ENCODE measurements at places on chromosomes 4 and X.

GRCh38 chr4:69995526-69996016 is at the start of gene STATH:
Gene STATH, plus strand, starts transcription at chr4:69995966. Its CDS starts 2,472 bp downstream, at chr4:69998438.
- no peak for DNase-seq

GRCh38 chr4:21709031-21709430 is 239.5 kb downstream of the KCNIP4 start:
- no peak for DNase-seq

DNA sequence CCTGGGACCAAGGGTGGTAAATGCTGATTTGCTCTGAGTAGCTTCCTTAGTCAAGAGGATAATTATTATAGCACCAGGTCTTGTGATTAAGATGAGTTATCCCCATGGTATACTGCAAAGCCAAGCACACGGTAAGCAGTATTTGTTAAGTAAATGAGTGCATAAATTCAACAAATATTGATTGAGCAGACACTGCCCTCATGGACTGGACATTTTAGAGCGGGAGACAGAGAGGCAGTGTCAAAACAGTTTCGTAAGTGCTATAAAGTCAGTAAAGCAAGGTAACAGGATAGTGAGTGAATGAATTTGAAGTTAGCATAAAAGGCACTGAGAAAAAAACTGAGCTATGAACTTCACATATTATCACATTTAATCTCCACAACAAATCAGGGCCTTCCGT is 13.9 kb downstream of the PHF8 start:
- no peak for DNase-seq

DNA sequence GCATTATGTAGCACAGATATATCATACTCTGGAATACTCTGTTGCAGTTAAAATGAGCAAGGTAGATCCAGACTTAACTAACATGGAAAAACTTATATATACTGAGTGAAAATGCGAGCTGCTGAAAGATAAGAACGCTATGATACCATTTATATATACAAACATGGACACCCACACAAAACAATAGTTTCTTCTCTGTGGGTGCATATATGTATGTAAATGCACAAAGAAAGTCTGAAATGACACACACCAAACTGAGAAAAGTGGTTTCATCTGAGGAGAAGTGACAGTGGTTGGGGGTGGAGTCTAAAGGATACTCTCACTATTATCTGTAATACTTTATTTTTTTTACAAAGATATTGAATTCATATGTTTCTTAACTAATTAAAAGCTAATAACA is 12.2 kb upstream of the FGF2 start:
- DNase-seq, result no peak

- DNase-seq, result no peak
Measured at GRCh38 chrX:18490806-18491555, 65.6 kb downstream of the CDKL5 start.

GRCh38 chr4:105990933-105991332 is 95.7 kb downstream of the NPNT start:
- peak; percentile 89 for DNase-seq

DNA sequence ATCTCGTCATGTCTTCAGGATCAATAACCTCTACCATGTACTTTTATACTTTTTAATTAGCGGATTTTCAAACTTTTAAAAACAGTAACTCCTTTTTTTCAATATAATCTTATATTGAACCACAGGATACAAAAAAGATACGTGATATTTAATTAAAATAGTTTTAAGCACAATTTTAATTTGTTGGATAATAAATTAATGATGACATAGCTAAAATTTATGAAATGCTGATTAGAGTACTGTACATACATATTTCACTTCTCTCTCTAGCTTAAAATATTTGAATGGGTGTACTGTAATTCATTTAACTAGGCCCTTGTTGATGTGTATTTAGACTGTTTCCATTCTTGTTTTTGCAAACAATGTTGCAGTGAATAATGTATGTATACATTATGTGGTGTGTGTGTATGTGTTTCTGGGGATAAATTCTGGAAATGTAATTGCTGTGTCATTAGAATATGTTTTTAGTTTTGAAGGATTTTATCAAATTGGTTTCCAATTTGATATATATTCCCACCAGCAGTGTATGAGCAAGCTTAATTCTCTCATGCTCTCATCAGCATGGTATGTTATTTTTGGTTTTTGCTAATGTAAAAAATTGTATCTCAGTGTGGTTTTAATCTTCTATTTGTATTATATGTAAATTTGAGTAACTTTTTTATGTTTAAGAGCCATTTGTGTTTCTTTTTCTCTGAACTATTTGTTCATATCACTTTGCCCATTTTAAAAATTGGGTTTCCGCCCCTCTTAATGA is 66.4 kb downstream of the CDKL5 start:
- no peak for DNase-seq

DNA sequence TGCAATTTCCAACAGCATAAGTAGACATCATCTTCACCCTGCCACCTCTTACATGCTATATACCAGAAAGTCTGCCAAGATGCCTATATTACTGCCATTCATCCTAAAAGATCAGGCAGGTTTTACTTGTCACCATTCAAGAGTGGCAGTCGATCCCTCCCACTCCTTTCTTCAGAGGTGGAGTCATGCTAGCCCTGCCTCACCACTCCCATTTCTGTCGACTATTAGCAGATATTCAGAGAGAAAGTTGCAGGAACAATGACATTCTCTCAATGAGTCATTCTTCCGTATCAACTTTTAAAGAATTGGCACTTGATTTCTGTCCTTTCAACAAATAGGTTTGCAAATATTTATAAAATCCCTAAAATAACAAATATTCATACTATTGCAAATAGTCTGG is 1060.1 kb downstream of the ADGRL3 start:
- DNase-seq, result no peak

GRCh38 chrX:136196691-136197155 is 49.4 kb downstream of the FHL1 start:
- DNase-seq, result no peak

- no peak for DNase-seq
Measured at GRCh38 chr4:156173486-156173885, 219.8 kb upstream of the CTSO start.

DNA sequence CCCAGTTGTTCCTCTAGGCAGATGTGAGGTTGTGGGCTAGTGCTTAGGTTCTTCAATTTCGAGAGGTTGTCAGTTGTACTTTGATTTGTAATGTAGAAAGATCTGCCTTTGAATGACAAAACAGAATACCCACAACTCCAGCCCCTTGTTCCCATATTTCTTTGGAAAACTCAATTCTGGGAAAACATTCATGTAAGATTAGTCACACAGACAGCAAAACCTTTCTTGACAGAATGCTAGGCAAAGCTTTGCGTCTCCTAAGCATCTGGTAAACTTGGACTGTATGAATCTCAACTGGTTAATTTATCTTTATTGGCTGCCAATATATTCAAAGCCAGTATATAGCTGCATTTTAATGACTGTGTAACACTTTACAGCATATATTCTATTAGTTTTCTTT is 34.9 kb downstream of the NOCT start:
- DNase-seq, result no peak

- no peak for DNase-seq
Measured at GRCh38 chr4:185534511-185534865, 819 bp downstream of the PDLIM3 start.

DNA sequence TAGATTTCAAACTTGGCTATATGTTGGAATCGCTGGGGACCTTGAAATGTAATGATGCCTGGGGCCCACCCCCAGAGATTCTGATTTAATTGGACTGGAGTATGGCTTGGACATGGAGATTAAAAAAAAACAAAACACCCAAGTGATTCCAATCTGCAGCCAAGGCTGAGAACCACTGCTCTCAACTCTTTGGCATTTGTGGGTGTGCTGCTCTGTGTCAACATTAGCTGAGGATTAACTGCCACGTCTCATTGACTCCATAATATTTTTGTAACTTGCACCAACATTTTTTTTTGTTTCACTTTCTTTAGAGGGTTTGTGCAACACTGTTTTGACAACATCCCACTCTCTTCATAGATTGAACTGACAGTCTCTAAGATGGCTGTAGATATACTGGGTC is 41.1 kb upstream of the PDK3 start:
- DNase-seq, result no peak

GRCh38 chrX:70033348-70034051 is 16.2 kb downstream of the AWAT2 start:
- DNase-seq, result no peak

DNA sequence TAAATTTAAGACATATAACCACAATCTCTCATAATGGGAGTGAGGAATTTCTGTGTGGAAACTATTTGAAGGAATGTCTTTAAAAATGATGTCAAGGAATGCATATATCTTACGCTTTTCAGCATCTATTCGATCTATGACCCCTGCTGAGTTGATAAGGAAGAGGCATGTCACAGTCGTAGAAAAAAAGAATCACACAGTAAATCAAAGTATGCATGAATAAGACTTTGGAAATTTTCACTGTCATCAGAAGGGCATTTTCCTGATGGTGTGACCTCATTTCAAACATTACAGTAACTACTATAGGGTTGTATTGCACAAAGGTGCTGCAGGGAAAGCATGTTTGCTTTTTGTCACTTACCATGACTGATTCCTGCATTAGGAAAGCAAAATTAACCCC is 41.5 kb downstream of the REELD1 start:
- DNase-seq, result no peak

- no peak for DNase-seq
Measured at GRCh38 chr4:142353149-142353738, 492.9 kb downstream of the INPP4B start.

DNA sequence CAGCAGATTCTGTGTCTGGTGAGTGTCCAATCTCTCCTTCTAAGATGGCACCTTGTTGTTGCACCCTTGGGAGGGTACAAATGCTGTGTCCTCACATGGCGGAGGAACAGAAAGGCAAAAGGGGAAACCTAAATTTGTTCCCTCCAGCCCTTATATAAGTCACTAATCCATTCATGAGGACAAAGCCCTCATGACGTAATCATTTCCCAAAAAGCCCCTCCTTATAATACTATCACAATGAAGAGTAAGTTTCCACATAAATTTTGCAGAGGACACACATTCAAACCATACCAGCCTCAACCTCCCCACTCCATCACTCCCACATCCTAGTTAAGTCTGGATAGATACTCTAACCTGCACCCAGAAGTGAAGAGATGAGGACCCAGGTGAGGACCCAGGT is 63.1 kb downstream of the USP38 start:
- DNase-seq, result no peak

Measured in heart left ventricle (tissue), 16 donors.